GM13977 (cell line): ENCODE measurements at places on chromosomes 5 and 9.

DNA sequence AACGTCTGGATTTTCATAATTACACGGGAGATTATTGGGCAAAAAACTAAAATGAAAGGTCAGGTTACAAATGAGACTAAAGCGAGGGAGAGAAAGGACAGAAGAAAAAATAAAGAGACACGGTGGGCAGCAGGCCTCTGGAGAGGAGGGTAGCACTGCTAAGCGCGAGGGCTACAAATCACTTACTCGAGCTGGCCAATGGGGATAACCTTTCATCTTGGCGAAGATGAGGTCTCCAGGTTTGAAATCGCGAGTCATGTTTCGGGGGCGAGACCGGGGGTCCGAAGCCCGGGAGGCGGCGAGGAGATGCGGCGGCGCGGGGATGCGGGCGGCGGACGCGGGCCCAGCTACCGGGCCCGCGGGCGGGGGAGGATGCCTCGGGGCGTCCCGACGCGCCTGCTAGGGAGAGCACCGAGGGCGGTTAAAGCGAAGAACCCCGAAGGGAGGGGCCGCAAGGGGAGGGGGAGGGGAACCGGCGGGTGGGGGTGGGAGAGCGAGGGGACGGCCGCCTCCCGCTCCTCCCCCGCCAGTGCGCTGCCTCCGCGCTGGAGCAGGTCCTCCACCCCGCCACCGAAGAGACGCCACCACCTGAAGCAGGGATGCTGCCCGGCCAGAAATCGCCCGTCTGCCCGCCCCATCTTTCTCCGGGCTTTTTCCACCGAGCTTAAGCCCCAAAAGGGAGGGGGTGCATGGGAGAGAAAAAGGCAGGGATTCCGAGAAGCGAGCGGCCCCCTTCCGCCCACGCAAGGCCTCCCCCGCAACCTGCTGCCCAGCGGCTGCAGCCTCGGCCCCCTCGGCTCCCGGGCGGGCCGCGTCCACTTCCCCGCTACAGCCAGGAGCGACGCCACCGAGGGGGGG is 610 bp downstream of the PSIP1 start:
- peak; percentile 76 for DNase-seq

DNA sequence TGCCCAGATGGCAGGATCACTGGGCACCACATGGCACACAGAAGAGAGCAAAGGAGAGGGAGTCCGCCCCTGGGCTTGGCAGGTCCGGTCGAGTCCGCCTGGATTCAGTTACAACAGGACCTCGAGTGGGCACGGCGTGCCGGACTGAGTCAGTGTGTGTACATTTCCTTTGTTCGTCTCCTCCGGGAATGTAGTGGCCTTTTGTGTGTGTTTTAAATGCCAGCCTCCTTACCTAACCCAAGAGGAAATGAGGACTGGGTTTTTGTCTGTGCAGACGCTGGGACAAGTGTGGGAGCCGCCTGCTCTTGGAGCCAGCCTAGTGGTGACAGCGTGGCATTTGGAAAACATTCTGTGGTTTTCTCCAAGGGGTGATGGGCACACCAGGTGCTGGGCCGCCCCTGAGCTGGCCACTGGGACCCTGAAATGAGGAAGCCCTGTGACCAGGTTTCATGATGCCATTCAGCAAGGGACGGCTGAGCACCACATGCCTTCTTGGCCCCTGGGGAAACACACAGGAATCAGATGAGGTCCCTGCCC is 9.6 kb downstream of the NEK6 start:
- no peak for DNase-seq

DNA sequence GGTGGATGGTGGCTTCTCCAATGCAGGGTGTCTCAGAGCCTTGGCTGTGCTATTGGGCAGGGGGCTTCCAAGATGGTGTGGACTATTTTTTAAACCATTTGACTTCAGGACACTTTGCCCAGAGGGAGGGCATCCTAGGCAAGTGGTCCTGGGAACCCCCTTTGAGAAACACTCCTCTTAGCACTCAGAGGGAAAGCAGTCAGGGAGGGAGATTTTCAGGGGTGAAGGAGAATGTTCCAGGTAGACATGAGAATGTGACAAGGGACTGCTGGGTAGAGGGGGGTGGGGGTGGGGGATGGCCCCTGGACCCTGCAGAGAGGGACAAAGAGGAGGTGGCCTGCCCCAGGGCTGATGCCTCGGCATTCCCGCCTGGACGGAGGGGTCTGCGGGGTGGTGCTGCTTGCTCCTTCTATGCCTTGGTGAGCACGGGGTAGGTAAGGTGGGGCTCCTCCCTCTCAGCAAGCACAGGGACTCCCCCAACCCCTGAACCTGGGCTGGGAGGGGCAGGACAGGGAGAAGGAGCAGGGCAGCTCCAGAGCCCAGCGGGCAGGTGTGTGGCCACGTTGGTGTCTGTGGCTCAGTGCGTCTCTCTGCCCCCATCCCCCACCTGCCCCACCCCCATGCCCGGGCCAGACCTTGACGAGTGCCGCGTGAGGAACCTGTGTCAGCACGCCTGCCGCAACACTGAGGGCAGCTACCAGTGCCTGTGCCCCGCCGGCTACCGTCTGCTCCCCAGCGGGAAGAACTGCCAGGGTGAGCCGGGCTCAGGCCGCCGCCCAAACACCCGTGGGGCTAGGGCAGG is 13.8 kb upstream of the ASS1 start:
- DNase-seq, result no peak

DNA sequence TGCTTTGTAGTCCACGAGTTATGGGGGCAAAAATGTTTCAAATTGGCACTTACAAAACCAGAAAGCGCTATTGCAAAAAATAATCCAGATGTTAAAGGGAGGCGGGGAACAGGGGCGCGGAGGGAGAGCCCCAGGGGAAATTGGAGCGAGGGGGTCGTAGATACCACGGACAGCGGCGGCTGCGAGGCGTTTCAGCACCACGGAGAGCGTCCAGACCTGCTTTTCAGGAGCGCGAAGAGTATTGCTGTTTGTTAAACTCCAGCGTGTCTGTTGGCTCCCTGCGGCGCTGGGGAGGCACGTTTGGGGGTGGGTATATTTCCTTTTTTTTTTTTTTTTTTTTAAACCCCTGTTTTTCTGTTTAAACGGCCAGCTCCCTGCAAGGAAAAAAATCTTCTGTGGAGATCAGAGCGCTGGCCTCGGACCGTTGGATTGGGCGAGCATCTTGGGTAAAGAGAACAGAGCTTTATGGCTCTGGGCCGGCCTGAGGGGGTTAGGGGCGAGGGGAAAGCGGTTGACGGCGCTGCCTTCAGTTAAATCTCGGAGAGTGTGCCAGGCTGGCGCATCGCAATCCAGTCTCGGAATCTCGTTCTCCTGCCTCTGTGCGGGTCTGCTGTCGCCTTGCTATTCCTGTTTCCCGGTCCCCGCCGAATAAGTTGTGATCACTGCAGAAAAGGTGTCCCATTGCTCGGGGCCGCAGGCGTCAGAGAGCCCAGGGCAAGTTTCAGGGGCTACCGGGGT is at the start of gene GLRA1:
Gene GLRA1, minus strand, starts transcription at position 288 of the 738 bp plus-strand sequence. CDS start 302 bp downstream, outside the sequence.
- peak; percentile 41 for DNase-seq

DNA sequence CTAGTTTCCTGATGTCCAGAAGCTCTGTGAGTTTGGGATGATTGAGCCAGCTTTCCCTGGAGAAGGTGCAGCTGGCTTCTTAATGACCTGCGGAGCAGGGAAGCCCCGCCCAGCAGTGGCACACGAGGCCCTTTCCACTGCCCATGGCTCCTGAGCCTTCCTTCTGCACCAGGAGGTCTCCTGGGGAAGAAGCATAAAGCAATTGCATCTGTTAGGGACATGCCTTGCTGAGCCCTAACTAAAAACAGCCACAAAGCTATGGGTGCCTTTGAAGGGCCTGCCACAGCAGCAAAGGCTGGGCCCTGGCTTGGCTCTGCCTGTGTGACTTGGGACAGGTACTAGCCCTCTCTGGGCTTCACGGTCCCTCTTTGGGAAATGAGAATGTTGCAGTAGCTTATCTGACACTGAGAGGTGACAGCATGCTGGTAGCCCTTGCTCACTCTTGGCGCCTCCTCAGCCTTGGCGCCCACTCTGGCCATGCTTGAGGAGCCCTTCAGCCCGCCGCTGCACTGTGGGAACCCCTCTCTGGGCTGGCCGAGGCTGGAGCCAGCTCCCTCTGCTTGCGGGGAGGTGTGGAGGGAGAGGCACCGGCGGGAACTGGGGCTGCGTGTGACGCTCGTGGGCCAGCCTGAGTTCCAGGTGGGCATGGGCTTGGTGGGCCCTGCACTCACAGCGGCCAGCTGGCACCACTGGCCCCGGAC is 218.4 kb downstream of the FSTL4 start:
- DNase-seq, result no peak

DNA sequence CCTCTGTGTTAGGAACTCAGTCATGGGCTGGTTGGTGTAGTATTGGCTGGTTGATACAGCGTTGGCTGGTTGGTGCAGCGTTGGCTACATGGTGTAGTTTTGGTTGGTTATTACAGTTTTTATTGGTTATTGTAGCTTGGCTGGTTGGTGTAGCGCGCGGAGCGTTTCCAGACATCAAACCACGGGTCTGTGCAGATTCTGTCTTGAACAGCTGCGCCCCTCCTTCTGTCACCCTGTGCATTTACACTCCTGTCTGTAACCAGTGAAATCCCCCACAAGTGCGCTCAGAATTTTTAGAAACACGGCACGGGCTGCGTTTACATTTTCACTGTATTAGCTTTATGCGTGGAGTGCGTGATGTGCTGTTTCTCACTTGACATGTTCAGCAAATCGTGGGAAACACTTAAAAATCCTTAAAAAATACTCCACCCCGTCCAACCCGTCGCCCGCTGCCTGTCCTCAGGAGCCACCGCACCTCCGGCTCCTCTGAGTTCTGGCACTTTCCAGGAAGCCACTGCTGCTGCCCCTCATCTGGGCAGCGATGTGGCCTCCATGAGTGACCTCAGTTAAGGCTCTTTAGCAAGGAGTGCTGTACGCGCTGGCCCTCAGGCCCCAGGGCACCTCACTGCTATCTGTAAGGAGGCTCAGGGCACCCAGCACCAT is 20.8 kb downstream of the NKD2 start:
- no peak for DNase-seq

- no peak for DNase-seq
Measured at GRCh38 chr9:136289651-136290507, 14.0 kb downstream of the CCDC187 start.

- peak; percentile 30 for DNase-seq
Measured at GRCh38 chr5:152505442-152506042, 100.5 kb upstream of the NMUR2 start.

- no peak for DNase-seq
Measured at GRCh38 chr9:84705128-84705527, 35.6 kb downstream of the NTRK2 start.

GRCh38 chr9:86974421-86974820 is 27.1 kb upstream of the GAS1 start:
- DNase-seq, result no peak

- no peak for DNase-seq
Measured at GRCh38 chr5:116532762-116533525, 41.7 kb downstream of the SEMA6A start.

GRCh38 chr9:81801190-81801589 is 111.8 kb upstream of the TLE1 start:
- DNase-seq, result no peak

GRCh38 chr9:21746550-21746949 is 55.9 kb upstream of the MTAP start:
- DNase-seq, result no peak

DNA sequence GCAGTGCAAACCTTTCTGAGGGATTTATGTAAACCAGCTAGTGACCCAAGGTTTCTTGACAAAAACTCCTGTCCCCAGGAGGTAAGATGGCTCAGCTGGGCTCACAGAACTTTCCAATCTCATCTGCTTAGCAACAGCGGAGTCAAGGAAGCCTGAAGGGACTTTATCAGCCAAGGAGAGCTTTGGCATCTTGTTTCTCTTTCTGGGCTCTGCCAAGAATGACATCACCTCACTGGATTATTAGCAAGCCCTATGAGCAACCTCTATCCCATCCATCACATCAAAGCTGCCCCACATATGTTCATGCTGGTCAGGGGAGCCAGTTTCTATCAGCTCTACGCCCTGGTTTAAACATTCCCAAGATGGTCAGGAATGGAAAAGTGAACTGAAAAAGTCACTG is 461.3 kb downstream of the ENC1 start:
- DNase-seq, result no peak

- no peak for DNase-seq
Measured at GRCh38 chr5:29963956-29964355, 1229.5 kb upstream of the CDH6 start.

GRCh38 chr5:124522992-124523391 is 223.4 kb downstream of the ZNF608 start:
- no peak for DNase-seq

DNA sequence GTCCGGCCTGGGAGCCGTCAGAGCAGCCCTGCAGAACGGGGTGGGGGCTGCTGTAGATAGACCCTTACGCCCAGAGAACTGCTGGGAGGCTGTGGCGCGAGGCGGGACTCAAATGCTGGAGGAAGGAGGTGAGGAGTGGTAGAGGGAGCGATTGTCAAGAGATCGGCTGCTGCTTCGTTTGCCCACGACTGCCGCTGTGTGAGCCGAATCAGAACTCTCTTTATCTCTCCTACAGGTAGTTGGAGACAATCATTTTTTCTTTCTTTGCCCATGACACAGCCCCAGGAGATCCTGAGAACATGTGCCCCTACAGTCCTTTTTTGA is 456 bp downstream of the ZNF79 start:
- peak; percentile 46 for DNase-seq

- no peak for DNase-seq
Measured at GRCh38 chr9:71764463-71764862, 3.9 kb downstream of the CEMIP2 start.

- DNase-seq, result no peak
Measured at GRCh38 chr5:136087961-136088871, 44.4 kb upstream of the SMAD5 start.

GRCh38 chr5:15267966-15268365 is 232.0 kb upstream of the FBXL7 start:
- DNase-seq, result no peak

DNA sequence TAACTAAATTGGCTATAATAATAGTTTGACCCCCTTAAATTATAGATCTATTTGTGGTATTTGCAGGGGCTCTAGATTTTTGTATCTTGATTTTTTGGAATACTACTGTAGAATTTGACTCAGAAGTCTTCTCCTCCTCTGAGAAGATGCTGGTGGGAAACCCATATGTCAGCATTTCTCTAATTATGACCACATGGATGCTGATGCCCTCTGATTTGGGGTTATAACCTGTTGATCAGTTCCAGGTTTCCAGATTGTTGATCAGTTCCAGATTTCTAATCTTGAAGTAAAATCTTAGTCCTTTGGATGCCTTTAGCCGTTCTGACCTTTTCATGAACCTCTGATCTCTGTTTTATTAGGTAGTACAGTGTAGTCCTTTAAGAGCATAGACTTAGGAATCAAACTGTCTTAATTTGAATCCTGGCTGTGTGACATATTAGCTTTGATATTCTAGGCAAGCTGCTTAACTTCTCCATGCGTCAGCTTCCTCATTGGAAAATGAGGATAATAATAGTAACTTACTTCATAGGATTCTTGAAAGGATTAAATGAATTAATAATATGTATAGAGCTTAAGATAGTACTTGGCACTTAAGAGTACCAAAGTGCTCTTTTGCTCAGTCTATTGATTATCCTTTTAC is 8.1 kb downstream of the FSD1L start:
- no peak for DNase-seq

- DNase-seq, result no peak
Measured at GRCh38 chr9:95971815-95972214, 96.3 kb downstream of the ERCC6L2 start.

DNA sequence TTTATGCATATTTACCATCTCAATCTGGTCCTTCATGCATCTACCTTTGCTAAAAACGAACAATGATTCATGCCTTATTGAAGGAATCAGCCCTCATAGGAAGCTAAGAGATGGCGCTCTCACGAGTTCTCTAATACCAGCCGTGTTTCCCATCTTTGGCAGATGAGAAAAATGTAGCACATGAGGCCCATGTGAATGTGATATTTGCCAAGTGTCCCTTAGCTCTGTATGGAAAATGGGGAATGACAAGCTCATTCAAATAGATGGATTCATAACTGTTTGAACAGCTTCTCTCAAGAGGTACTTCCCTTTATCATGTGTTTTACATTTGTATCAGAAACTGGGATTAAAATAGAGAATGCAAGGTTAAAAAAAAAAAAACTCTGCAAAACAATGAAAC is 66.1 kb downstream of the TTC39B start:
- DNase-seq, result no peak
